NCI-H2227 treated with DMSO at 0.1 percent for 48 hours (cell line): ENCODE measurements at places on chromosomes 2 and 18.

GRCh38 chr18:10322435-10322834, 132.0 kb upstream of the APCDD1 start:
- no peak for DNase-seq

GRCh38 chr2:8438996-8439395, 242.9 kb upstream of the ID2 start:
- DNase-seq: no peak

DNA sequence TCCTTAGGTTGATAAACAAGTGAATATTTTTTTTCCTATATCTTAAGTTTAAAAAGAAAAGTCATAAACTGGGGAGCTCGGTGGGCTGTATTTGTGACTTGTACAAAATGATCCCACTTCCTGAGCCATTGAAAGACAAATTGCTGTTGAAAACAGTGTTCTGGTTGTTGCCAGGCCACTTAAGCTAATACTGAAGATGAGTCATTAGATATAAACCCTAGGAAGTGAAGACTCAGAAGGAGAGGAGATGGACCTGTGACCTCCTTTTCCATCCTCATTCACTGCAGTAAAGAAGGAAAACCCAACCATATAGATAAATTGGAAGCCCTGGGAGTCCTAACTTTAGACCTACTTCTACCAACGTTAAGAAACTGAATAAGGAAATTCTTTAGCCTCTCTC, 46.2 kb upstream of the SERPINE2 start:
- no peak for DNase-seq

- no peak for DNase-seq
Observed at GRCh38 chr2:160367887-160368286, 125.7 kb downstream of the RBMS1 start.

GRCh38 chr2:30655660-30656059, 151.6 kb downstream of the CAPN13 start:
- DNase-seq: no peak

- DNase-seq: no peak
Observed at GRCh38 chr2:212845941-212846340, 305.5 kb downstream of the IKZF2 start.

- DNase-seq: no peak
Observed at GRCh38 chr18:25827961-25828561, 262.4 kb downstream of the SS18 start.

DNA sequence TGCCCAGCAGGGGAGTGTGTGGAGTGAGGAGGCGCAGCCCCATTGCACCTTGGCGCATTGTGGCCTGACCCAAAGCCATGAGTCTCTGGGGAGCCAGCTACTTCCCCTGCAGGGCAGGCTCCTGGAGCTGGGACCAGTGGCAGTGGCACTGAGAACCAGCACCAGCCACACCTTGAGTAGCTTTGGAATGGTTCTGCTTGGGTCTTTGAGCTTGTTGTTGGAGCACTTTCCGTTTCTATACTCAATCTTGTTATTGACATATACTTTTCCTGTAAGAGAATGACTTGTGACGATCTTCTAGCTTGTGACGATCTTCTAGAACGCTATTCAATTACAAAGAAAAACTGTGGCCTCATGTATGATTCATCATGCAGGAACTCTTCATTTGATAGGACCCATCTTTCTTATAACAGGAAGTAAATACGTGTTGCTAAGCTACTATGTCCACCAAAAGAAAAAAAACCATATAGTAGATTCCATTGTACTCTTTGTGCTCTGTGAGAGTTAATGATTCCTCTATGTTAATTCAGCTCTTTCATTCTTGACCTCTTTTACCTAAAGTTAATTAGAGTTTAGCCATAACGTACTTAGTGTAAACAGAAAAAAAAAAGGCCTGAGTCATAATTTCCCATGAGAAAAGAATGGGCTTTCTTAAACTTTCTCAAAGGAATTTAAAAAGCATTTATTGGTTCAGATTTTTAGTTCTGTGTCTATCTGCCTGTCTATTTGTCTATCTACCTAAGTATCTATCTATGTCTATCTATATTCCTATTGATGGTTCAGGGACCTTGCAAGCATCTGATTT, 113.1 kb downstream of the GATA6 start:
- no peak for DNase-seq

GRCh38 chr18:69401226-69401971, 711 bp downstream of the DOK6 start:
- no peak for DNase-seq

DNA sequence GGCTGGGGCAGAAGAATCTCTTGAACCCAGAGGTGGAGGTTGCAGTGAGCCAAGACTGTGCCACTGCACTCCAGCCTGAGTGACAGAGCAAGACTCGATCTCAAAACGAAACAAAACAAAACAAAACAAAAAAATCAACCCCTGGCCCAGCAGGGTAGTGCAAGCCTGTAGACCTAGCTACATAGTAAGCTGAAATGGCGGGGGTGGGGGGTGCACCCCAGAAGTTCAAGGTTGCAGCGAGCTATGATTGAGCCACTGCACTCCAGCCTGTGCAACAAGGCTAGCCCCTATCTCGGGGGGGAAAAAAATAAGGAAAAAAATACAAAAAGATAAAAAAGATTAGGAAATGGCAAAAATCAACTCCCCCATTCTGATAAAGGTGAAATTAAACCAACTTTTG, 6.4 kb downstream of the ATL2 start:
- no peak for DNase-seq

- DNase-seq: no peak
Observed at GRCh38 chr18:57947117-57947516, 96.9 kb upstream of the NEDD4L start.

GRCh38 chr2:60442608-60443007, 110.8 kb downstream of the BCL11A start:
- DNase-seq: no peak

DNA sequence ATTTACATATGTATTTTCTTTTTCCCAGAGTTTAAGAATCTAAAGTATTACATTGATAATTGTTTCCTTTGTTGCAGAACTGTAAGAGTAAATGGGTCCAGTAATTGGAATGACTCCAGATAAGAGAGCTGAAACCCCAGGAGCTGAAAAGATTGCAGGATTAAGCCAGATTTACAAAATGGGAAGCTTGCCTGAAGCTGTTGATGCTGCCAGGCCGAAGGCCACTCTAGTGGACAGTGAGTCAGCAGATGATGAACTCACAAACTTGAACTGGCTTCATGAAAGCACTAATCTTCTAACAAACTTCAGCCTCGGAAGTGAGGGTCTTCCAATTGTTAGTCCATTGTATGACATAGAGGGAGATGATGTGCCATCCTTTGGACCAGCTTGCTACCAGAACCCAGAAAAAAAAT, 183.8 kb upstream of the STON1 start:
- no peak for DNase-seq

GRCh38 chr2:128789776-128790455, 471.2 kb upstream of the HS6ST1 start:
- DNase-seq: no peak

DNA sequence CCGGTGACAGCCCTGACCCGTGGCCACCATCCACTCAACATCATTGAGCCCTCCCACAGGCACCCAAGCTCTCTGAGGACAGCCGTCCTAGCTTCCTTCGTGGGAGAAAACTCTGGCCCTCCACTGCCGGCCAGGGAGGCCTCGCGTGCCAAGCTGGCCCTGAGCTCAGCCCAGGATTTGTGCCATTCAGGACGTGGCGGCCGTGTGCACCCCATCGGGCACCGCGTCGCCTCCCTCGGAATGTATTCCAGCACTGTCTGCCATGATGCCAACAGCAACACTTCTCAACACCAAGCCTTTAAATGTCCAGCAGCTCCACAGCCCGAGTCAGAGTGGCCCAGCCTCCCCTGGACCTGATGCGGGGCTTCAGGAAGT, 35.7 kb downstream of the ZNF516 start:
- no peak for DNase-seq

DNA sequence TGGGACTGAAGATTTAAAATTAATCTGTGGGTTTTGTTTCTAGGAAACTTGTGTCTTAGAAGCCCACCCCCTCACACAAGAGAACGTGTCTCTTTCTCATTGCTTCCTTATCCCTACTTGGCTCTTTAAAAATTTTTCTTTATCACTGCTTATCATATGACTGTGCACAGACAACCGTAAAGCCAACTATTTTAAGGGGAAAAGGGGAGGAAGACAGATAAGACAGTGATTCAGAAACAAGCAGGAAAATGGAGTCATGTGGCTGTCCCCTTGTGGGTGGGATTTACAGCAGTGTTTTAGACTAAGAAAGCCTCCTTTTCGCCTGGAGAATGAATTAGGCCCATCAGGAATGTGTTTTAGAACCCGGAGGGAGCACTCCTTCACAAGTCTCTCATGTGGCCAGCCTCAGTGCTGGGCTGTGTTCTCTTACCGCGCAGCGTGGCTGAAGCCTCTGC, 17.6 kb downstream of the PRKCE start:
- DNase-seq: no peak
